Caki2 (cell line): ENCODE measurements at places on chromosomes 2 and 18.

GRCh38 chr2:217604527-217605194 lies 398.1 kb downstream of the TNS1 start:
- DNase-seq = no peak

GRCh38 chr18:23203891-23204432 lies 68.7 kb downstream of the CABLES1 start:
- no peak for DNase-seq

DNA sequence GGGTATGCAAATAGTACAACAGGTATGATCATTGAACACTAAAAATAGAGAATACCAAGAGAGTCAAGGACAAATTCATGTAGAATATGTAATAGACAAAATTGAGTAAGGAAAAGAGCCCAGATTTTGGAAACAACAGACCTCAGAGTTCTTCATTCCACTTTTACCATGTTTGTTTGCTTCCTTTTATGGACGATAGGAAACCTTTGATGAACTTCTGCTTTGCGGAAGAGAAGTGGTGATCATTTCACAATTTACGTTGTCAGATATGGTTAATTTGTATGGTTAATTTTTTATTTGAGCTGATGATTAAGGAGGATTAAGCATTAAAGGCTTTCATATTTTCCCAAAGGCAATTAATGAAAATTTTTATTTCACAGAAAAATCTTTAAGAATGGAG lies 16.3 kb downstream of the MARCHF7 start:
- no peak for DNase-seq

DNA sequence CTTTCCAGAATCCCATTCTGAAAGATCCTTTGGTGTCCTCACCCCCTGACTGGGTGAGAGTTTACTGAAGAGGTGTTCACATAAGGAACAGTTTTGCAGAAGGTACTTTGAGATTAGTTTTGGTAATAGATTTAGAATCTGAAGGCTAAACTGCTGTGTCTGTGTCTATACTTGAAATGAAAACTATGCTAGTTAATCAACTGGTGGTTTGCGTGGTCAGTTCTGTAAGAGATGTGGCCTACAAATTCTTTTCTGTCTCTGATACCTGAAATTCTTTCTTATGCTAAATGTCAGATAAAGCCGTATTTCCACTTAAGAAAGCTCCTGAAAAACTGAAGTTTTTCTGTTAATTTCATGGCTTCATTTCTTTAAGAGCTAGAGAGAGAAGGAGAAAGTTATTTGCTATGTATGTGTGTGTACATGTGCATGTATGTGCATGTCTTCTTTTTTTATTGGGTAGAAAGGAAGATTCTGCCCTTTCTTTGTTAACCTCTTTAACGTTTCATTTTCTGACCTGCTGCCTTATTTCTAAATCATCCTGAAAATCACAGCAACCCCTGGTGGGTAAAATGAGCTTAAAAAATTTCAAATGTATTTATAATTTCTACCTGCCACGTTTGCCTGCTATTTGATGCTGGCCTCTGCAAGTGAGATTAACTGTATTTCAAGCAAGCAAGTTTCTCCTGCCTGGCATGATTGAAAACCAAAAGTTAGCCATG lies 552.0 kb upstream of the NRP2 start:
- no peak for DNase-seq

DNA sequence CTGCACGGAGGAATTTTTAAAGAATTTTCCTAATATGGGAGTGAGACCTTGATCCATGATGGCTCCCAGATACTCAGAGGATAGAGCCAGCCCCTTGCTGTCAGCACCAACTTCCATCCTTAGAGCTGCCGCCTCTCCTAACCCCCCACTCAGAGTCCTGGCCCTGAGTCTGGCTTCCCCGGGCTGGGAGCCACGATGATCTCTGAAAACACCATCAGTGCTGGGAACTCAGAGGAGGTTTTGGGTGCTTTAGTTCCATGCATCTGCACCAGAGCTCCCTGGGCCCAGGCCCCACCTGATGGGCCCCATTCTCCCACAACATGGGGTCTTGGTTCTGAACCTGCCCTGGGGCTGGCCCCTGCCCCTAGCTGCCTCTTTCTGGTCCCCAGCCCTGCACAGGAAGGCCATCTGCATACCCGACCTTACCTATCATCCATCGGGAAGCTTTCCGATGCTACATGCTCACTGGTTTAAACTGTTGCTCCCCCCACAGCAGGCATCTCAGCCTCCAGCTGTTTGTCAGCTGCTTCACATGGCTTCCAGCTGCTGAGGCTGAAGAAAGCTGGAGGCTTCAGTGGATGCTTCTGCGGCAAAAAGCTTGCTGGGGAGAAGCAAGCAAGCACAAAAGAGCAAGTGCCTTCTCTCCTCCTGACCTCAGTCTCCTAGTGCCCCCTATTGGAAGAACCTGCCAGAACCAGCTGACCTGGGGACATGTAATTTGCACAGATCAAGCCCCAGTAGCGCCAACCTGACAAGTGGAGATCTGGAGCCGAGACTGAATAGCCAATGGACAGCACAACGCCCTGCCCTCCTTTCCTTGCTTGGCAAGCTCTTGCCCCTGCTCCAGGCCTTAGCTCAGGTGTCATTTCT lies 24.2 kb upstream of the RHOB start:
- no peak for DNase-seq

DNA sequence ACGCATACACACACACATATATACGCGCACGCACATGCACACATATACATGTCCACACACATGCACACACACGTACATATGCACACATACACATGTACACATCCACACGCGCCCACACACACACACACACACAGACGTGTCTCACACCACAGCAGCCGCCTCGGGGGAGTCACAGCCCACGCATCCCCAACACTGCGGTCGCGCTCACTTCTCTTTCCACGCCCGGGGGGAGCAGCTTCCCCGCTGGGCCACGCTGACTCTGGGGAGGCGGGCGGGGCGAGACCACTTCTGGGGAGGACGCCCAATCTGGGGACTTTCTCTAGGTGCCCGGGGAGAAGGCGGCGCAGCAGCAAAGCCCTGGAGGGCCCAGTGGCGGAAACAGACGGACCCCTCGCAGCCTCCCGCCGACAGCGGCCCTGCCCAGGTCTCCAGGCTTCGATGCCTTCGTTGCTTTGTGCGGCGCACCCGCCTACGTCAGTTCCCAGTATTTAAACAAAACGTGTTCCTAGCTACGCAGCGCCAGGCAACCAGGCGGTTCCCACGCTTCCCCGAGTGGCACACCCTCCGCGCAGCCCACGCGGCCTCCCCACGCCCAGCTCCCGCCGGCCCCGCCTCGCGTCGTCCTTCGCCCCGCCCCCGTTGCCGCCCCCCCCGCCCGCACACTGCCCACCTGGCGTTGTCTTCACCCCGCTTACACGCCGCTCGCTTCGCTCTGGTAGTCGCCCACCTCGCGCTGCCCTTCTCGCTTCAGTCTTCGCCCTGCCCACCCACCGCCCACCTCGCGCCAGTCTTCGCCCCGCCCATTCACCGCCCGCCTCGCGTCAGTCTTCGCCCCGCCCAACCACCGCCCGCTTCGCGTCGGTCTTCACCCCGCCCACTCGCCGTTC lies 810 bp upstream of the RBFA start:
- peak; percentile 75 for DNase-seq

DNA sequence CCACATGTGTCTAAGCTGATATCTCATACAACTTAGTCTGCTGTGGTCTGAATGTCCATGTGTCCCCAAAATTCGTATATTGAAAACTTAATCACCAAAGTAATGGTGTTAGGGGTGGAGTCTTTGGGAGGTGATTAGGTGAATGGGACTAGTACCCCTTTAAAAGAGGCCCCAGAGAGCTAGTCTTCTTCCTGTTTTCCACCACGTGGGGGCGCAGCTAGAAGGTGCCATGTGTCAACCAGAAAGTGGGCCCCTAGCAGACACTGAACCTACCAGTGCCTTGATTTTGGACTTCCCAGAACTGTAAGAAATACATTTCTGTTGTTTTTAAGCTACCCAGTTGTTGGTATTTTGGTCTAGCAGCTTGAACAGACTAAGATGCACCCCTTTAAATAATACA lies 86.6 kb downstream of the ASB1 start:
- DNase-seq = no peak

GRCh38 chr2:226531061-226531810 lies 268.4 kb downstream of the IRS1 start:
- DNase-seq = no peak

- DNase-seq = no peak
Measured at GRCh38 chr2:14324308-14324707, 308.2 kb upstream of the LRATD1 start.

DNA sequence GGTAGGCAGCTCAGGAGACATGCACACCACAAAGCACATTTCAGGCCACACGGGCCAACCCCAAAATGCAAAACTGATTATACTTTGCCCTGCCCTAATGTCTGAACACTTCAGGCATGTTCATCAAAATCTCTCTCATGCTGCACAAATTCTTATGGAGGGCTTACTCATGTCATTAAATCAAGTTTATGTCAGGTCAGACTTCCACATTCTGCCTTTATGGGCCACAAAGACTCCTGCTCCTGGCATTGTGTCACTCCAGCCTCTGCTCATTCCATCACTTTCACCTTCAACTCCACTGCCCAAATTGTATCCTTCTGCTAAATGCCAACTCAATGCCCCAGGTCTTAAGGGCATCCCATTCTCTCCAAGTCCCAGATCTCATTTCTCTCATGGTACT lies 9.2 kb downstream of the UXS1 start:
- no peak for DNase-seq

- DNase-seq = no peak
Measured at GRCh38 chr2:7648221-7648795, 731.1 kb downstream of the RNF144A start.

DNA sequence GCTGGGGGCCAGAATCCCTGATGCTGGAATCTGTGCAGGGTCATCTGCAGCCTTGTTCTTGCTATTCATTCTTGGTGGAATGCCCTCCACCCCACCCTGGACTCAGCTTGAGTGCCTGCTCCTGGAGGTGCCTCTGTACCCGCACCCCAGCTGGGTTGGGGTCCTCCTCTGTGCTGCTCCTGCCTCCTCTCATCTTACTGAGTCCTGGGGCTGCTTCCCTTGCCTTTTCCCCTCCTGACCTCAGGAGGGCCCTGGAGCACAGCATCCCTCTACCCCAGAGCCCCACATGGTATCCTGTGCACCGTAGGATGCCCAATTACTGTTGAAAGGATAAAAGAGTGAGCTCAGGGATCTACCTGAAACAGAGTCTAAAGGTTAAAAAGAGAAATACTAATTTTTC lies 81.6 kb downstream of the CIB4 start:
- no peak for DNase-seq

DNA sequence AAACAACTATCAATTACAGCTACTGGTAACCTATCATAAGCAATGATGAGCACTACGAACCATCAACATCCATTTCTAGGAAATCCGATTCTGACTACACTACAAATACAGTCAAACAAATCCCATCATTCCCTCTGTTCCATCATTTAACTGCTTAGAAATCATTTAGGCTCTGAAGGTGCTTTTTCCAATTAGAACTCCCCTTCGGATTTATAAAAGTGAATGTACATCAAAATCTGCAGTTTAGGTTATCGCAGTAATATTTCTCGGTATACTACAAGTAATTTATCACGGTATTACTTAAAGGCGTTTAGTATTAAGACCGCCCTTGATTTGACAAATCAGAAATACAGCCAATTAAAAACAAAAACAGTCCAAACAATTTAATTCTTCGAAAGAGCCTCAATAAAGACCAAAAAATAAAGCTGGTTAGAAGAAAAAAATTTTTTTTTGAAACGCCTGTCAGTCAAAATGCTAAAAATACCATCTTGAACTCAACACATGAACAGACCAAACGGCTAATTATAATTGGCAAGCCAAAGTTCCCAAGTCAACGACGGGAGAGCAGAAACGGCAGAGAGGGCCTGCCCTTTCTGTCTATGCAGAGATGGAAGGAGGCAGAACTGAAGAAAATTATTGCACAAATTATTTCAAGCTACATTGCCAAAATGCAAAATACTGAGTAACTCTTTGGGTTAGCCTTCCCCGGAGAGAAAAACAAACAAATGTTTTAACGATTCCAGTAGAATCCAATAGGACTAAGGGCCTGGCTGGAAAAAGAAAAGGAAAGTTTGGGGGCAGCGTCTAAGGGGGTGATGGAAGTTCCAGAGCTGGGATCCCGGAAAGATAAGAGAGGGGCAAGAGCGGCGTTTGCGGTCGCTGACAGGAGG lies 1.2 kb downstream of the VPS54 start:
- DNase-seq = peak; percentile 42

DNA sequence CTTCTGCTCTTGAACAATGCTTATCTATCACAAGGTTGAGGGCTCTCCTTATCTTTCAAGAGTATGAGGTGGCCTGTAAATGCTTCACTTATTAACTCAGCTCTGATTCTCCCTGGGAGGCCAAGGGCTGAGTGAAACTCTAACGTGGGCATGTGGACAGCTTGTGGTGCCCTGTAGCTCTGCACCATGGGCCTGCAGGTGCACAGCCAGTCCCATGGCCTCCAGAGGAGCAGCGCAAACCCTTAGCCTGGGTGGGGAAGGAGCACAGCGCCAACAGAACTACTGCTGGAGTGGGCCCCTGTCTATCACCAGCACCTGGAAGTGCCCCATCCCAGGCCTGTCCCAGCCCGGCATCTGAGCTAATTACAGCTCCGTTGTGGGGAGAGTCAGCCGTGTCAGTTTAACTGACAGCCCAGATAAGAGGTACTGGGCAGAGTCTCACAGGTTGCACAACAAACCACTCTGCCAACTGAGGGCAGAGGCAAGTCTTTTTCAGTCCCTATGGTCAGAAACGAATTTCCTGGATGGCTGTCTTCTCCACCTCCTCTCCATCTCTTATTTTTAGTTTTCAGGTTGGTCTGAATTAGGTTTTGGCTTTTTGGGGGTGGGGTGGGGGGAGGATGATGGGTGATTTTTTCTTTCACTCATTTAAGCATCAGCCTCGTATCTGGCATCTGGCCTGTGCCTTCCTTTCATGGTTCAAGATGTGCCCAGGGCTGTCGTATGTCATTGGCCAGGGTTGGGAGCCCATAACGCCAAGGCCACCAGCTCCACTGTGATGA lies 219.5 kb downstream of the BCL2 start:
- DNase-seq = peak; percentile 57

GRCh38 chr2:208249296-208249695 lies 5.6 kb downstream of the IDH1 start:
- DNase-seq = no peak

DNA sequence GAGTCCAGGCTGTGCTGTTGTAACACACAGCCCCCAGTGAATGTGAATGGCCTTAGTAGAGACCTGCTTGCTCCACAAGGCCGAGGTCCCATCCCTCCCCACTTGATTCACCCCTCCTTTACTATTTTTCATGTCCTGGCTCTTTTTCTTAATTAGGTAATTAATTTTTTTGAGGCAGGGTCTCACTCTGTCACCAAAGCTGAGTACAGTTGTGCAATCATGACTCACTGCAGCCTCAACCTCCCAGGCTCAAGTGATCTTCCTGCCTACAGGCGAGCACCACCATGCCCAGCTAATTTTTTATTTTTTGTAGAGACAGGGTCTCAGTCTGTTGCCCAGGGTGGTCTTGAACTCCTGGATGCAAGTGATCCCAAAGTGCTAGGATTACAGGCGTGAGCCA lies 19.3 kb downstream of the FBLN7 start:
- no peak for DNase-seq

DNA sequence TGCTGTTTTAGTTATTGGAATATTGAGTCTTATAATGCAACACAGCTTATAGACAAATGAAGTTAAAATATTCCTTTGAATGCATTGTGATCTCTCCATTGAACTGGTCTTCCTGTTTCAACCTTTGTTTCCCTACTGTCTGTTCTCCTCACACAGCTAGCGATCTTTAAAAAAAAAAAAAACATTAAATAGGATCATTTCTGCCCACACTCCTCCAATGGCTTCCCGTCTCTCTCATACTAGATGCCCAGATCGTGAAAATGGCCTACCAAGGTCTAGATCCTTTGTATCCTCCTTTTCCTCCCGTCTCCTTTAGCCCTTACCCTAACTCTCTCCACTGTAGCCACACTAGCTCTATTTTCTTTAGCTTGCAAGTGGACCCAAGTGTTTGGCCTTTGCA lies 2.4 kb downstream of the FAM171B start:
- DNase-seq = no peak
